ENCODE measurements at places on chromosomes 5 and 9. TPM values are rescaled to one million over a fixed set of nuclear protein-coding genes. Genes with fewer than 3 reads are reported as not detected.

Gene C9orf85
- 12.4 TPM for total RNA-seq

Gene MAPKAP1
- total RNA-seq: 43.8 TPM

Gene BNC2
- total RNA-seq: 232 TPM

GRCh38 chr9:84928419-84928818, 258.9 kb downstream of the NTRK2 start:
- no peak for DNase-seq
- no peak overlapping the region for H3K4me3 ChIP-seq
- H3K27ac ChIP-seq: no peak overlapping the region
- H3K36me3 ChIP-seq: no peaks in the 10 kb centered on the region
- no peaks in the 10 kb centered on the region for H3K27me3 ChIP-seq

DNA sequence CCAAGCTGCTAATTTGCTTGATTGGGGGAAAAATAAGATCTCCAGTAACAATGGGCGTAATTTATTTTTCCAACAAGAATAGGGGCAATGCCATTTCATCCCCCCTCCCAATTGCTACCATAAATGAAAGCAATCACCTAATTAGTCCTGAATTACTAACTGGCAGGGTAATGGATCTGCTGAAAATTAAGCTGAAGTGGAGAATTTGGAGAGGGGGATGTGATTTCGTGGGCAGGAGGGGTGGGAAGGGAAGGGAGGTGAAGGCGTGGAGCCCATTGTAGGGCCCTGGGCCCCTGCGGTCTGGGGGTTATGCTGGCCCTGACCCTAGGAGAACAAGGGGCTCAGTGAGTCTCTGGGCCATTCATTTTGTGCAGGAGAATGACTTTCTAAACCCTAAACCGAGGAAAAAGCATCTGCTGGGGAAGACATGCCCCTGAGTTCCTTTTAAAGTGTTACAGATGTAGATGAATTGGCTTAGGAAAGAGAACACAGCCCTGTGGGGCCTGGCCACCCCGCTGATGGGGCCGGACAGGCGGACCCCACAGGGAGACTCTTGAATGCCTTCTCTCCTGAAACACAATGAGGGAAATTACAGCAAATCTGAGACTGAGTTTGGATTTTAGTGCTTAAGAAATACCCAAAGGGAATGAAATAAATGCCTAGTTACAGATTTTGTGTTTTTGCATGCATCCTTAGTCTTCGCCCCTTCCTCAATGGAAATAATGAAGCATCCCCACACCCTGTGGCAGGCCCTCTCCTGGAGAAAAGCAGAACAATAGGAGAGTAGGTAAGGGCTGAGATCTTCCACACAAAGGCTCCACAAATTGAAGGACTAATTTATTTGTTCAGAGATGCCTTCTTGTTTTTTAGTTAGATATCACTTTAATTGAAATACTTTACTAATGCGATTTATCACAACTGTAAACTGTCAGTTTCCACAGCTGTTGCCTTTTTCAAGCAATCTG, 143.2 kb downstream of the PSAT1 start:
- H3K4me1 ChIP-seq: peaks cover 2% of the 10 kb centered on the region
- H3K4me3 ChIP-seq: no peak overlapping the region
- no peak overlapping the region for H3K27ac ChIP-seq
- no peaks in the 10 kb centered on the region for H3K36me3 ChIP-seq
- DNase-seq: no peak
- no peaks in the 10 kb centered on the region for H3K27me3 ChIP-seq

- no peak overlapping the region for H3K4me3 ChIP-seq
- H3K36me3 ChIP-seq: no peaks in the 10 kb centered on the region
- no peaks in the 10 kb centered on the region for H3K27me3 ChIP-seq
- H3K27ac ChIP-seq: no peak overlapping the region
- no peak for DNase-seq
Observed at GRCh38 chr5:170836226-170836625, 25.6 kb upstream of the RANBP17 start.

- H3K4me3 ChIP-seq: no peak overlapping the region
- no peaks in the 10 kb centered on the region for H3K27me3 ChIP-seq
- H3K36me3 ChIP-seq: no peaks in the 10 kb centered on the region
- H3K27ac ChIP-seq: no peak overlapping the region
- no peaks in the 10 kb centered on the region for H3K4me1 ChIP-seq
Observed at GRCh38 chr5:99169309-99169708, 240.5 kb upstream of the CHD1 start.

- no peak overlapping the region for H3K4me3 ChIP-seq
- H3K36me3 ChIP-seq: no peaks in the 10 kb centered on the region
- DNase-seq: no peak
- H3K27me3 ChIP-seq: no peaks in the 10 kb centered on the region
- no peaks in the 10 kb centered on the region for H3K4me1 ChIP-seq
Observed at GRCh38 chr5:175623088-175623487, 34.8 kb upstream of the HRH2 start.

GRCh38 chr9:133526721-133527321, 2.1 kb upstream of the MYMK start:
- no peak overlapping the region for H3K4me3 ChIP-seq
- peak; percentile 45 for DNase-seq
- no peak overlapping the region for H3K27ac ChIP-seq
- no peaks in the 10 kb centered on the region for H3K36me3 ChIP-seq
- no peaks in the 10 kb centered on the region for H3K27me3 ChIP-seq

- no peak overlapping the region for H3K27ac ChIP-seq
- H3K4me1 ChIP-seq: peaks cover 2% of the 10 kb centered on the region
- H3K4me3 ChIP-seq: no peak overlapping the region
- no peaks in the 10 kb centered on the region for H3K27me3 ChIP-seq
- no peaks in the 10 kb centered on the region for H3K36me3 ChIP-seq
Observed at GRCh38 chr5:119353686-119354366, 2.0 kb upstream of the TNFAIP8 start.

DNA sequence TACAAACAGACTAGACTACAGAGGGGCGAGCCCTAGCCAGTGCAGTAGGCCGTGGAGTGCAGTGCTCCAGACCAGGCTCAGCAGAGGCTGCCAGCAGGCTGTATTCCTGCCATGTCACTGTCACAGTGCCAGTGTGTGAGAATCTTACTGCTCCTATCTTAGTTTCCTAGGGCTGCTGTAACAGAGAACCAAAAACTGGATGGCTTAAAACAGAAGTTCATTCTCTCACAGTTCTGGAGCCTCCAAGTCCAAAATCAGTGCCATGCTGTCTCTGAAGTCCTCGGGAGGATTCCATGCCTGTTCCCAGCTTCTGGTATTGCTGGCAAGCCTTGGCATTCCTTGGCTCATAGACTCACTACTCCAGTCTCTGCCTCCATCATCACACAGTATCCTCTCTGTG, 75.0 kb upstream of the SAP30L start:
- DNase-seq: no peak
- no peaks in the 10 kb centered on the region for H3K36me3 ChIP-seq
- H3K4me1 ChIP-seq: peaks cover 10% of the 10 kb centered on the region
- H3K4me3 ChIP-seq: no peak overlapping the region

DNA sequence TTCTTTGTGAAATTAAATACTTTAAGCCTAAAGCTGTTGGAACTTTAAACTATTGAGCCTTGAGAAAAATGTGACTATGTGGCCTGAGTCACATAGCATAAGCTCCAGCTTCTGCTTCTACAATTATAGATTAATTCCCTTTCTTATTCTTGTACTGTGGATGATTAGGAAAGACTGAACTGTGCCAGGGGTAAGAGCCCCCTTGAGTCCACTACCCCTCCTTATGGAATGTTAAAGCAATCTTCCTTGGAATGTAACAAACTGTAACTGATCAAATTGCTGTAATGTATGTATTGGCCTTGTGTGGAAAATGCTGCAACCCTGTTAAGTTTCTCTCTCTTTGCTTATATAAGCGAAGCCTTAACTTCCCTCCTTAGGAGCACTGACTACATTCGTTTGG, 273.2 kb downstream of the FAM170A start:
- no peaks in the 10 kb centered on the region for H3K36me3 ChIP-seq
- H3K27ac ChIP-seq: no peak overlapping the region
- no peaks in the 10 kb centered on the region for H3K4me1 ChIP-seq
- no peak overlapping the region for H3K4me3 ChIP-seq

DNA sequence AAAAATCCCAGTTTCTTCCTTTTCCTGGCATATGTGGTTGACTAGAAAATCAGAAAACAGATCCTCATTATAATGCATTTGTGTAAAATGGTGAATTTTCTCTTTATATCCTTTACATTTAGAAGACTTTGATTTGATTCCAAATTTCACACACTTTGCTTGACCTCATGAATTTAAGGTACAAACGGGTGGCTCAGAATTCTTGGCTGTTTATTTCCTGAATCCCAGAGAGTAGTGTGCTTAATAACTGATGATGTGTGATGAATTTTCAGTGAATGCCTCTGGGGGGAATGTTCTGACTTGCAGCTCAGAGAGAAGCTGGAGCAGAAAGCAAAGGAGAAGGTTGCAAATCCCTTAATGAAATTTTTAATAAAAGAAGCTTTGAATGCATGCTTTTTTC, 126.8 kb downstream of the SPATA31D1 start:
- H3K27ac ChIP-seq: no peak overlapping the region
- no peak overlapping the region for H3K4me3 ChIP-seq
- no peaks in the 10 kb centered on the region for H3K27me3 ChIP-seq
- H3K4me1 ChIP-seq: no peaks in the 10 kb centered on the region

DNA sequence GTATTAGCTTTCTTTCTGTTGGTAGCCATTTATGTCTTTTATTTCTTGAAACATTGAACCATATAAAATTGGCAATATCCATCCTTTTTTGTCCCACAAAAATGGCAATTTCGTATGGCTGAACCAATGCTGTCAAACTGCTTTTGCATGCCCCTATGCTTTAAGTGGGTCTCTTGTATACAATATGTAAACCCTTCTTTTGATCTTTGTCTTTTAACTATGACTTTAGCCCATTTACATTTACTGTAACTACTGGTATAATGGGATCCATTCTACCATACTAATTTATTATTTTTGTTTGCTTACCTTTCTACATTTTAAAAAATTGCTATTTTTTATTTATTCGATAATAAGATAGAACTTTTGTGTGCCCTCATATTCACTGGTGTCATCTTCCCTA, 93.4 kb downstream of the TENT4A start:
- no peaks in the 10 kb centered on the region for H3K36me3 ChIP-seq
- H3K27ac ChIP-seq: no peak overlapping the region
- no peaks in the 10 kb centered on the region for H3K27me3 ChIP-seq
- no peak overlapping the region for H3K4me3 ChIP-seq

GRCh38 chr9:72274441-72274840, 90.6 kb downstream of the ZFAND5 start:
- H3K27me3 ChIP-seq: no peaks in the 10 kb centered on the region
- no peak for DNase-seq
- H3K4me1 ChIP-seq: no peaks in the 10 kb centered on the region
- no peaks in the 10 kb centered on the region for H3K36me3 ChIP-seq
- H3K4me3 ChIP-seq: no peak overlapping the region
